ENCODE measurements at places on chromosomes 1 and 21.

- DNase-seq: no peak
Measured at GRCh38 chr1:204368996-204369726, 9.4 kb upstream of the PLEKHA6 start.

- no peak for DNase-seq
Measured at GRCh38 chr1:36707221-36707620, 224.5 kb upstream of the CSF3R start.

- no peak for DNase-seq
Measured at GRCh38 chr1:183877053-183877720, 72.3 kb downstream of the RGL1 start.

- DNase-seq: no peak
Measured at GRCh38 chr1:31154000-31154631, 85.6 kb downstream of the NKAIN1 start.

GRCh38 chr21:42581993-42582786 lies 68.5 kb downstream of the SLC37A1 start:
- DNase-seq: no peak

GRCh38 chr1:206713910-206714312 lies 29.2 kb downstream of the MAPKAPK2 start:
- no peak for DNase-seq

GRCh38 chr1:209455661-209456358 lies 127.7 kb upstream of the CAMK1G start:
- DNase-seq: no peak

DNA sequence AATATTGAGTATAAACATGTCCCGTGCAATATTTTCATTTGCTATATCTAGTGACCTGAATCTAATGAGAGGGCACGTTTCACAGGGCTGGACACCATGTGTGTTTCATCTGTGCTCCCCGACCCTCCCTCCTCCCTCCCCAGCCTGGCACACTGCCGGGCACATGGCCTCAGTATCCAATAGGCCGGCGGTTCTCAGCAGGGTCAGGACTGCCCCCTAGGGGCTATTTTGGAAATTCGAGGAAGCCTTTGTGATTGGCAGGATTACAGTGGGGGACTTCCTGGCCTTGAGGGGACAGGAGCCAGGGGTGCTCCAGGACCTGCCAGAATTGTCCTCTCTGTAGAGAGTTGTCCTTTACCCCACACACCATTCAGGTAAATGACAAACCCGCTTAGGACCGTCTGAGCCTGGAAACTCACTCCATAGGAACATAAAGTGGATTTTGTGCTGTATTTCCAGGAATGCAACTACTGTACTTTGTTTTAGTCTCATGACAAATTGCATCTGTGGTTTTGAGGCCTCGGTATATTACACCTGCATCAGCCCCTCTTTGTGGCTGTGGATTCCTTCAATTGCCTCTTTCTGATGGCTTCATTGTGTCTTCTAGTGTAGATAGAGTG lies 109.5 kb upstream of the SIM2 start:
- peak; percentile 53 for DNase-seq

GRCh38 chr1:17309426-17310067 lies 1.6 kb downstream of the PADI4 start:
- DNase-seq: no peak

- DNase-seq: no peak
Measured at GRCh38 chr1:4512636-4513035, 141.8 kb upstream of the AJAP1 start.

DNA sequence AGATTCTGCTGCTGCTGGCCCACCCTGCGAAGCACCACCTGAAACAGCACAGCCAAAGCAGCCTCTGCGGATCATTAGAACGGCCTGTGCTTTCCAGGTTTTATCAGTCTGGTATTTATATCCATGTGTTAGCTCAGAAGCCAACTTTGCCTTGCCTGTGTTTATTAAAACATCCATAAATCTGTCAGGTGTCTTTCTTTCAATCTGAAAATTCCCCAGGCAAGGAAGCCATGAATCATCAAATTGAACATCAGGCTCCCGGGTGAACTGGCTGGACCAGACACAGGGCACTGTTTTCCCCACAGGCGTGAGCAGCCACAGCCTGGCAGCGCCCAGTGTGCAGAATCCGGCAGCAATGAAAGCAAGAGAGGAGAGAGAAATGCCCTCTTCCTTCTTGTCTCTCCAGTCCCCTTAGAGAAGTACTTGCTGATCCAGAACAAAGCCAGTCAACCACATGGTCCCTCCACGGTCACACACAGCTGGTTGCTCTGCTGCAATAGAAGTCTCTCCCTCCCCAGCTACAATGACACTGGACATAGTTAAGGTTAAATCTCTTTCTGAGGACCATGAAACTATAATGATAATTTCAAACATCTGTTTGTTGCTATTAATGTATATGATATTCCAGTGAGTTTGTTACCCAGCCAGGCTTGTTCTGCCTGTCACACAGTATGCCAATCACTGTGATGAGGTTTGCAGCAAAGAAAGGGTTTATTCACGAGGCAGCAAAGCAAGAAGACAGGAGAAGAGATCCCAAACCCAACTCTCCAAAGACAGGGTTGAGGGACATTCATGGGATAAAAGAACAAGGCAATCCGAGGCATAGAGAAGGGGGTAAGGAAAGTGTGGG lies 212.1 kb upstream of the FMN2 start:
- DNase-seq: no peak

DNA sequence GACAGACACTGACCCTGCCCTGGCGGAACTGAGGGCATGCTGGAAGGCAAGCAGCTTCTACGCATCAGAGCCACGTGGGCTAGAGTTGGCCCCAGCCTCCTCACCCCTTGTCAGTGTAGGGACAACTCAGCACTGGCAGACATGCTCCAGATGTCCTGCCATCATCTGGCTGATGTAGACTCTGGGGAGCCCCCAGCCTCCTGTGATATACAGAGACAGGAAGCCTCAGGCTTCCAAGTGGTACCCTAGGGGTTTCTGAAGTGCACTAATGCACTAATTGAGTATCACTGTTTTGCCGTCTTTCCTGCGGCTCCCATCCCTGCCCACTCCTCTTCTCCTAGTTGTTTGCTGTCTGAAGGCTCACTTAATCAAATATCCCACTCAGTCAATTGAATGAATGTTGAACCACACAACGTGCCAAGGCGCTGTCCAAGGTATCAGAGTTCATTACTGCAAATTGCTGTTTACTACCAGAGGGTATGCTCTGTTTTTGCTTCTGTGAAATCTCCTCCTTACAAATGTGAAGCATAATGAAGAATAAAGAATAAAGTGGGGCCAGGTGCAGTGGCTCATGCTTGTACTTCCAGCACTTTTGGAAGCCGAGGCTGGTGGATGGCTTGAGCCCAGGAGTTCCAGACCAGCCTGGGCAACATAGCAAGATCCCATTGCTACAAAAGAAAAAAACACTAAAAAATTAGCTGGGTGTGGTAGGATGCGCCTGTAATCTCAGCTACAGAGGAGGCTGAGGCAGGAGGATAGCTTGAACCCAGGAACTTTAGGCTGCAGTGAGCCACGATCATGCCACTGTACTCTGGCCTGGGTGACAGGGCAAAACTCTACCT lies 76.4 kb upstream of the ZBTB18 start:
- DNase-seq: no peak

DNA sequence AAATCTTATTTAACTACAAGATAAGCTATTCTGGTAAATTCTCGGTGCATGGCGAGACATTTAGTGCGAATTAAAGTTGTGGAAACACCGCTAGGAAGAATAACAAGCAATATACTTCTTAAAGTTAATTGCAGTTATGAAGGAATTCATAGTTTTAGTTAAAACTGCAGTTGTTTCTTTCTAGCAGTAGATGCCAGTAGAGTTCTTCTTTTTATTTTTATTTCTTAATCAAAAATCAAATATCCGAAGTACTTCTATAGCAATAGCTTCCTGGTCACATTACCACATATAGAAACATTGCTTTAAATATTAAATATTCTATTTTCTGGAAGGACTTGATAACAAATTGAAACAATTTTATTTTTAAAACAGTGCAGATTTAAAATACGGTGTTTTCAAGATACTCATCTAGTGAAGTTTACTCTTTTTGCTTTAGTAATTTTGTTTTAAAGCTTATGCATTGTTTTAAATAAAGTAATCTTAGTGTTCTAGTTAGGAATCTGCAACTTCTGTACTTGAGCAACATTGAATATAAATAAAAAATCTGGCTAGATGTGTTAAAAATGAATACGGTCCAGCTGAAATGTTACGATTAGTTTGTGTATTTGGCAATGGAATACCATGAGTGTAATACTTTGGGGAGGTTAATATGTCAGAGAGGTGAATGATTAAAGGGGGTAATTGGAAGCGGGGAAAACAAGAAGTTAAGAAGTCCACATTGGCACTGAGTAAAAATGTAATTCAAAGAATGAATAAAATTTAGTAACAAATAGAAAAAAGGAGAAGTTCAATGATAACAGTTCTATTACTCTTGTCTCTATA lies 2.7 kb upstream of the PRKACB start:
- DNase-seq: no peak

GRCh38 chr1:208089149-208089548 lies 155.0 kb downstream of the PLXNA2 start:
- no peak for DNase-seq

GRCh38 chr1:92485381-92486250 lies 1.1 kb downstream of the GFI1 start:
- peak; percentile 89 for DNase-seq

DNA sequence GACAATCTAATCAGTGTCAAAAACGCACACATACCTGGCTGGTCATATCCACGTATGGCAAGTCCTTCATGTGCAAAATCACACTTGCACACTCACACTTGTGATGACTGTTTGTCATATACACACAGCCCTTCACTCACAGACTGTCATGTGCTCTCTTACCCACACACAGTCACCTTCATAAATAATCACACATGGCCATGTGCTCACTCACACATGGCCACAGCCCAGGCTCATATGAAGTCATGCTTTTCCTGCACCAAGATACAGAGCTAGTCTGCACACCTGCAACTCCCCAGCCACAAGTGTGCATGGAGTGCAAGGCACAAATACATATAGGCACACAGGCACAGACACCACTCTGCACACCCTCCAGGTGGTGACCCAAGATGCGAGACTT lies 45.4 kb upstream of the FOXO6 start:
- DNase-seq: no peak

- no peak for DNase-seq
Measured at GRCh38 chr1:34396042-34396441, 219.3 kb downstream of the C1orf94 start.

- no peak for DNase-seq
Measured at GRCh38 chr1:184752656-184753055, 2.0 kb downstream of the EDEM3 start.

DNA sequence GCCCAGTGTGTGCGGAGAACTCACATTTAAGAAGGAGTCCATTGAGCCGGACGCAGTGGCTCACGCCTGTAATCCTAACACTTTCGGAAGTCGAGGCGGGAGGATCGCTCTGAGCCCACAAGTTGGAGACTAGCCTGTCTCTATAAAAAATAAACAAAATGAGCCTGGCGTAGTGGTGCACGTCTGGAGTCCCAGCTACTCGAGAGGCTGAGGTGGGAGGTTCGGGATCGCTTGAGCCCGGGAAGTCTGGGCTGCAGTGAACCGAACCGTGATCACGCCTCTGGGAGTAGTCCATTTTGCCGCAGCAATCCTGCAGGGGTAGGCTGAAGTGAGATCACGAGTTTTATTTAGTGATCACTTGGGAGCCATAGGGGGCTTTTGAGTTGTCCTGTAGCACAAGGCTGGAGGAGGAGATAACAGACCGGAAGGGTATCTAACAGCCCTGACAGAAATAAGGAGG lies 497 bp upstream of the FUCA1 start:
- no peak for DNase-seq

GRCh38 chr1:61132645-61133334 lies 50.4 kb downstream of the NFIA start:
- no peak for DNase-seq

DNA sequence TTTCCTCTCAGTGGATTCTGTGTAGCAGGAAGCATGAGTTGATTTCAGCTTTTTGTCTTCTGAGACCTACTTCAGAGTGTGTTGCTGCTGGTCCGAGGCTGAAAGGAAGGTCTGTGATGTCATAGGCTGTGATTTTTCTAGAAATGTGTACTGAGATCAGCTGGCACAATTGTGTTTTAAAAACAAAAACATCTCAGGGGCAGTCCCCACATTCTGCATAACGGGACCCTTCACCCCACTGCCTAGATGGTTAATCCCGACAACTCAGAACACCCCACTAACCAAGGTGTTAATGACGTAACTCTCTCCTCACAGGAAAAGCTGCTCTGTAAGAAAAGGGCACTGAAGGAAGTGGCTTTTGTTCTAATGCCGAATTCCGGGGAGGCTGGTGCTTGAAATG lies 59.8 kb upstream of the PPP2R5A start:
- peak; percentile 66 for DNase-seq

Data from activated CD4-positive, alpha-beta T cell treated with anti-CD3 and anti-CD28 coated beads, Interleukin-2, Interleukin-6, amounts not matched to agents 100 ng/mL and 50 ng/mL, durations not matched to agents 16 hours and 8 hours (primary cell).